ENCODE measurements at places on chromosomes 4 and X.

DNA sequence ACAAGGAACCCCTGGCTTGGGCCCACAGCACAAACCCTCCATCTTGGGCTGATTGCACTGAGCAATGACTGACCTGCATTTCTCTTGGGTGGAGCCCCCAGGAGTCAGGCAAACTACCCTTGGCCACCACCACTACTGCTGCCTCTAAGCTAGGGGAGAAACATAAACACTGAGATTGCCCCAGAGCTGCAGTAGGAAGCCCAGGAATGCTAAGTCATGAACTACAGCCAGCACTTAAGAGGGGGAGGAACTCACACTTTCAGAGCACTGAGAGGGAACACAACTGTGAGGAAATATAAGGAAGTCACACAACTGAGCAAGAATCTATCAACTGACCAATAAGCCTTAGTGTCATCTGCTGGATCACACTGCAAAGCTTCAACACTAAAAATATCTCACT, 111.6 kb upstream of the PPP3CA start:
- DNase-seq, result no peak

- no peak for DNase-seq
Observed at GRCh38 chrX:25869761-25870160, 268.4 kb upstream of the MAGEB18 start.

DNA sequence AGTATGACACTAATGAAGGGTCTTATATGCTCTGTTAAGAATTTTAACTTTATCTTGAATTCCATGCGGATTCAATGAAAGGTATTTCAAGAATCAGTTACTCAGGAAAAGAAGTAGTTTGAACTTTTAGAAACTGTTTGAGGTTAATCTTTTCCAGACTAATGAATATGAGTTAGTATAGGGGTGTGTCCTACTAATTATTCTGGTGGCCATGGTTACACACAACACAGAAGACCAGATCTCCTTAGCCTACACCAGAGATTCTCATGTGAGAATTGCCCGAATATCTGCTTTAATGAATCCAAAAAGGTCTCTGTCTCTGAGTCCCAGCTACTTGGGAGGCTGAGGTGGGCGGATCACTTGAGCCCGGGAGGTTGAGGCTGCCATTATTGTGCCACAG, 100.4 kb downstream of the MMRN1 start:
- DNase-seq, result no peak

- no peak for DNase-seq
Observed at GRCh38 chr4:52957835-52958631, 95.9 kb downstream of the RASL11B start.

GRCh38 chr4:151294833-151295496, 18.0 kb downstream of the PRSS48 start:
- no peak for DNase-seq

- no peak for DNase-seq
Observed at GRCh38 chr4:157013656-157014055, 42.1 kb upstream of the PDGFC start.

DNA sequence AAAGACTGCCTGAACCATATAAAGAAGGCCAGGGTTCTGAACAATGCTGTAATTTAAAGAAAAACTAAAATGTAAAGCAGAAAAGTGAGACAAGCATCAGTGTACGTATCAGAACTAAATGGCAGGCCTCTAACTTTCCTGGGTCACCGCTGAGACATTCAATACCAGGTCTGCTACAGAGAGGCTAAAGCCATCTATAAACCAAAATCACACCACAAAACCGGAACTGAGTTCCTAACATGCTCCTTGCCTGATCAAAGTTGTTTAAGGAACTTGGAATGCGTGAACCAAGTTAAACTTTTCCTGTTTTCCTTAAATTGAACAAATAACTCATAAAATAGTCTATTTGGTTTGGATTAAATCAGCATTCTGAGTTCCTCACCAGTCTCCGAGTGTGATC, 55.3 kb upstream of the TECRL start:
- no peak for DNase-seq

DNA sequence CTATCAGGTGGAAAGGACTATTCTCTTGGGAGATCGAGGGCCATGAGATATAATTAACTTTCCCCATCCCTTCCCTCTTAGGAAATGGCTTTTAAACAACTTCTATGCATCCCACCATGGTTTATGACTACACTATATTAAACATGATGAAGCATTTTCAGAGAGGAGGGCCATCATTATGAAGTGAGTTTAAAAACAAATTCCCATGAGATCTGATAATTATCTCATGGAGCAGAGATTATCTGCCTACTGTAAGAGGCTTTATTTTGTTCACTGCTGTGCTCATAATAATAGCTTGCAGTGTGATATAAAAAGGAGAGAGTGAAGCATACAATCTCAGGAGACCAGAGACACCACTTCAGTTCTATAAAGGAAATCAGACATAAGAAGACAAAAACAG, 330.5 kb upstream of the ZFP42 start:
- no peak for DNase-seq

DNA sequence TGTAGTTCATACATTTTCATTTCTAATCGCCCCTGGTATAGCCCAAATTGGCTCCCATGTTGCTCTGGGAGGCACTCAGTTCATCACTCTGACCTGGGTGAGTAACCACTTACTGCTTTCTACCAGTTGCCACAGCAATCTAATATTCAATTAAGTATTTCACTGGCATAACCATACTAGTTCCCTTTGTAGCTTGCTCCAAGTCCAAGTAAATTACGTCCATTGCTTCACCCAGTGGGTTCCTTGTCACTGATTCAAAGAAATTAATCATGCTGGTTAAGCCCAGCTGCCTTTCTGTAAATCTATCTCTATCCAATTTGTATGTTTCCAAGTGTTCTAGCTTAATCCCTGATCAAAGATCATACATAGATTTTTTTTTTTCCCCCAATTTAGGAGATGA, 92.0 kb upstream of the CBR4 start:
- DNase-seq, result no peak

DNA sequence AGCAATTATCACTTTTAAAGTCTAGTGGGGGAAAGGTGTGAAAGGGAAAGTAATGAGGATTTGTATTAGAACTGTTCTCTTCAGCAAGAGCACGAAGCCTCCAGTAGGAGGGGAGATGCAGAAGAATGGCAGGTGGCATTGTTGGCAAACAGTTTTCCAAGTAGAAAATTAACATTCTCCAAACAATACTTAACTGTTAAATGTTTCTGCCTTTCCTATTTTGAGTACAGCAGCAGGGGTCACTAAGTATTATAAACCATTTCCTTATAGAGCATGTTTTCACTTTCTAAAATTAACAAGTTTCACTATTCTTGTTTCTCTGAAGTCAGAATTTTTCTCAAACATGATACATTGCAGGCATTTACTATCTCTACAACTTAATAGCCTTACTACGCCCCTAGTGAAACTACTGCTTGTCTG, 58.7 kb downstream of the LEF1 start:
- DNase-seq, result no peak

- DNase-seq, result no peak
Observed at GRCh38 chr4:73451404-73451803, 15.4 kb downstream of the AFP start.

GRCh38 chr4:15658136-15658770, 3.1 kb upstream of the FBXL5 start:
- no peak for DNase-seq

DNA sequence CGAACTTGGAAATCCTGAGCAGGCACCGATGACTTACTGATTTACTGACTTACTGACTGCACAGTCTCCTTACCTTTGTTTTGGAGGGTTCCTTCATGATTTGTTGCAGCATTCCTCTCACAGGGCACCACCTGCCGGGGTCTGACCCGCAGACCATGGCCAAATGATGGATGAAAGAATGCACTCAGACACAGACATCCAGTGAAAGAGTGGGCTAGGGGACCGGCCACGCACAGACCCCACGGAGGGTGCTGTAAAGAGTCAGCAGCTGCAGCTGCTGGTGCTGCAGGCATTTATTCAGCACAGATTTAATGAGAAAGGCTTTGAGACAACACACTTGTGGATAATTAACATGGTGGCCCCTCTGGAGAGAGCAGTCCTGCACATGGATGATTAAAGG, 3.4 kb downstream of the MAGEB5 start:
- DNase-seq, result no peak

- DNase-seq, result no peak
Observed at GRCh38 chr4:177256950-177257349, 52.7 kb upstream of the NEIL3 start.

- no peak for DNase-seq
Observed at GRCh38 chr4:48949518-48950219, 36.4 kb upstream of the CWH43 start.

GRCh38 chrX:103155201-103155600, 59.7 kb upstream of the BEX4 start:
- DNase-seq, result no peak

DNA sequence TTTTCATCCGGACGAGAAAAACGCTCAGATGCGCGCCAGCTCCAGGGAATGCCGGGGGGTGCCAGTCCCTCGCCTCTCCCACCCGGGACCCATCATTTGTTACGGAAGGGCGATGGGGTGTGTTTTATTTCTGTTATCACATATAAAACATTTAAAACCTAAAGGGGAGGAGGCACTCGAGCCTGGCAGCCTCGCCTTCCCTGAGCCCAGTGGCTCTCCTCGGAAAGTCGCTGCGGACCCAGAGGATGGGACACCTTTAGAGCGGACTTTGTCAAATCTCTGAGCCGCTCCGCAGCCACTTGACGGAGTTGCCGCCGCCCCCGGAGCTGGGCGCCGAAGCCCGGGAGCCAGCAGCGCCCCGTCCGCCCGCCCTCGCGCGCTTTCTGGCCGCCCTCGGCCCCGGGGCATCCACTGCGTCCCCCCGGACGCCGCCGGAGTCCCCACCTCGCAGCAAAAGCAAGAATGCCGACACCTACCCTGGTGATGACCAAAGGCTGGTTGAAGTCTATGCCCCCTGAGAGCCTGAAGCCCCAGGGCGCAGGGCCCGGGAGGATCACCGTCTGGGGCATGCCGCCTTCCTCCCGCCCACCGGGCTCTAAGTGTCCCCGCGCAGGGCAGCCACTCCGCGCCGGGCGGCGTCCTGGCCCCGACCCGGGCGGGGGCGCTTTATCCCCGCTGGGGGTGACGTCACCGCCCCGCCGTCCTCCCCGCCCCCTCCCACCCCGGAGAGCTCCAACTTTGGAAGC, at the start of gene PDLIM3:
Gene PDLIM3, minus strand, starts transcription at position 642 of the 746 bp plus-strand sequence. Its CDS starts 73 bp downstream, at position 569.
- no peak for DNase-seq

DNA sequence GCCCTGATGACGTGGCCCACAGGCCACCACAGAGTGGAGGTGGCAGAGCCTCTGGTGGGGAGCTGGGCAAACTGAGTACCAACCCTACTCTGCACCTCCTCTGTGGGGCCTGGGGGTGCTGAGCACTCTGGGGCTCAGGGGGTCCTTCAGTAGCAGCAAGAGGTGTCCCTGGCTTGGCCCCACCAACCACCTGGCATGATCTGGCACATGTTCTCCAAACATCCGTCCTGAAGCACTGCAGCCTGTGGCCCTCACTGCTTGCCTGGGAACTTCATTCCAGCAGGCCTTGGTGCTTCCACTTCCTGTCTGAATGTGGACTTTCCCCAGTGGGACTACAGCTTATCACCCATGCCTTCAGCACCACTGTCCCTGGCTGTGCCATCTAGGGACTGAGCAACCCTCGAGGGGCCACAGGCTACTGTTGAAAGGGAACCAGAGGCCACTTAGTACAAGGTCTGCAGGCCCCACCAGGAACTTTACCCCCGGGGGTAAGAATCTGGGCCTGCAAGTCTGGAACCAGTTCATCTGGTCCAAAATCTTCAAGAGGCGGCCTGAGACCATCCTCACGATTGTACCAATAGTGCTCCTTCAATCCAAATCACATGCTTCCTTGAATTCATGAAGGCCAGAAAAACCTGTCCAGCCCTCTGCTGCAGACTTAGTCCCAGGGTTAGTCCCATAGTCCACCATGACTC, 13.2 kb downstream of the TNIP2 start:
- DNase-seq, result no peak

DNA sequence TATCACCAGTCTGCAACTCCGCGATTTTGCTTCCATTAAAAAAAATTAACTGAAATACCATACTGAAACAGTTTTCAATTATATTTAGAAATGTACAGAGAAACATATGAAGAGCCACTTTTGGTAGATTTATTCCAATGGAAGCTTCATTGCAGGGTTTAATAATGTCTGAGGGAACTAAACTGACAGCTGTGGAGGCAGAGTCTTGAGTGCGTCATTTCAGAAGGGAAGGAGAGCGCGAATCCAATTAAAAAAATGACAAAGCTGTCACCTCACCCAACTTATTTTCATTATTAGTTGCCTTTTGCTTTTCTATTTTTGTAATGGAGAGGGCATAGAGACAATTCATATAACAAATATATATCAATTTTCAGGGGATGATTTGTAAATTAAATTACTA, 104.0 kb downstream of the UNC5C start:
- no peak for DNase-seq

- no peak for DNase-seq
Observed at GRCh38 chr4:98068495-98068894, 74.8 kb downstream of the STPG2 start.

All from stimulated activated naive CD4-positive, alpha-beta T cell treated with Interleukin-2 at 50 U/mL for 16 hours (primary cell).